Activated T-helper 1 cell treated with anti-CD3 and anti-CD28 coated beads, Interleukin-12 subunit alpha, Interleukin-12 subunit beta, Interleukin-2, Interleukin-4 antibody, amounts not matched to agents 30 ng/mL and 10 ng/mL and 1 ng/mL, durations not matched to agents 14 hours and 24 hours and 36 hours (primary cell): ENCODE measurements at places on chromosomes 5 and 9. TPM values are rescaled to one million over a fixed set of nuclear protein-coding genes. Genes with fewer than 3 reads are reported as not detected.

- no peaks in the 10 kb centered on the region for H3K4me1 ChIP-seq
- no peak overlapping the region for H3K4me3 ChIP-seq
- H3K36me3 ChIP-seq: no peaks in the 10 kb centered on the region
- H3K27me3 ChIP-seq: peaks cover 83% of the 10 kb centered on the region
- no peak overlapping the region for H3K27ac ChIP-seq
- no peak for DNase-seq
These were observed 6.3 kb downstream of the NR2F1-AS1 start for GRCh38 chr5:93574491-93575305.

DNA sequence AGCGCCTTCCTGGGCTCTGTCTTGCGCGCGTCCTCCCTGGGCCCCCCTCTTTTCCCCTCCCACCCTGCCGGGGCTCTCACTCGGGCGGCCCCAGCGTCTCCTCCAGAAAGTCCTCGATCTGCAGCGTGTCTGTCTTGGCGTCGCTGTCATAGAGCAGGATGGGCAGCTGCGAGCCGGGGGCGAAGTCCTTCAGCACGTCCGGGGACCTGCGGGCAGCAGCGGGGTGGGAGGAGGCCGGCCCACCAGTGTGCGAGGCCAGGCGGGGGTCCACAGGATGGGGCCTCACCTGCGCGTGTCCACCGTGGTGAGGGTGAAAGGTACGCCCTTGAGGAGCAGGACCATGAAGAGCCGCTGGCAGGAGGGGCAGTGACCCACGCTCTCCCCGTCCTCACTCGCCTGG lies 1.0 kb downstream of the CLIC3 start:
- H3K4me3 ChIP-seq: no peak overlapping the region
- DNase-seq: no peak
- H3K36me3 ChIP-seq: no peaks in the 10 kb centered on the region
- peaks cover 41% of the 10 kb centered on the region for H3K4me1 ChIP-seq
- no peak overlapping the region for H3K27ac ChIP-seq
- peaks cover 13% of the 10 kb centered on the region for H3K27me3 ChIP-seq

- H3K36me3 ChIP-seq: no peaks in the 10 kb centered on the region
- no peak overlapping the region for H3K4me3 ChIP-seq
- H3K4me1 ChIP-seq: no peaks in the 10 kb centered on the region
- peaks cover 3% of the 10 kb centered on the region for H3K27me3 ChIP-seq
These were observed 15.1 kb upstream of the NRARP start for GRCh38 chr9:137317021-137317717.

The NUTM2G gene
- not detected in 2 replicates for total RNA-seq

The SLC9A3 gene
- total RNA-seq: 2.3 and 3.0 TPM in 2 replicates

The ADCY2 gene
- not detected in 2 replicates for total RNA-seq
